Endothelial cell of umbilical vein (primary cell): ENCODE measurements at places on chromosomes 1 and 21.

DNA sequence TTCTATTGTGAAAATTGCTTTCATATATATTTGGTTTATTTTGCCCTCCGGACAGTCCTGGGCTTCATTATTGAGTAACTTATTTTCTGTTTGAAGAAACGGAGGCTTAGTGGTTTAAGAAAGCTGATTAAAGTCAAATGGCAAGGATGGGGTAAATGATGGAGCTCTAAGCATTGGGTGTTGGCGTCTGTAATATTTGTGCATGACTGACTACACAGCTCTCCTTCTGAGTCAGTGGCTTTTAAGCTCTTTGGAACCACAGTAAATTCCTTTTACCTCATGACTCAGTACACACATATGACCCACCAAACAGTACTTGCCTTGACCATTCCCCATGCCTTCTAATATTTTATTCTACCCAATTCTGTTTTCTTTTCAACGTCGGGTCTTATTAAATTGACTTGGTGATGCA, 21.0 kb downstream of the B3GALT5 start:
- DNase-seq = no peak

- no peak for DNase-seq
These were observed 6.4 kb upstream of the ERI3 start for GRCh38 chr1:44361478-44361877.

GRCh38 chr1:36523230-36523495, 40.5 kb upstream of the CSF3R start:
- no peak for DNase-seq

GRCh38 chr1:233326319-233326718, 1.2 kb upstream of the MAP3K21 start:
- no peak for DNase-seq

DNA sequence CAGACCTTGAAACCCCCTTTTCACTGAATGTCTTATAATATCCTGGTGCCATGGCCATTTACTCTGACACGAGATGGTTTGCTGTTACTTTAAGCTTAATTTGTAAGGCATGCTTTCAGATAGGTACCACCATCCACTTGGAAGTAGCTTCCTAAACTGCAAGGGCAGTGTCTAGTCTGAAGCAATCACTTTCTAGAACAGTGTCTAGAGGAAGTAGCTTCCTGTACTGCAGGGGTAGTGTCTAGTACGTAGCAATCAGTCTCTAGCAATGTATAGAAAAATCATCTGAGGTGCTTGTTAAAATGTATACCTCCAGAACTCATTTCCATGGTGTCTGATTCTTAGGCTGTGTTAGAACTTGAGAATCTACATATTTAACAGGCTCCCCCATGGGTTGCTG, 42.5 kb downstream of the ZBTB40 start:
- DNase-seq = no peak
